ENCODE measurements at places on chromosomes 7 and 10. TPM values are rescaled to one million over a fixed set of nuclear protein-coding genes. Genes with fewer than 3 reads are reported as not detected.

The RELN gene
- not detected for total RNA-seq

The CH25H gene
- total RNA-seq, result 0.56 TPM

GRCh38 chr10:124065382-124066125 is 27.8 kb downstream of the CHST15 start:
- H3K27me3 ChIP-seq, result no peaks in the 10 kb centered on the region
- no peak overlapping the region for H3K27ac ChIP-seq
- H3K36me3 ChIP-seq, result no peaks in the 10 kb centered on the region
- no peak for DNase-seq
- H3K4me1 ChIP-seq, result peaks cover 17% of the 10 kb centered on the region
- no peak overlapping the region for H3K4me3 ChIP-seq

The CYP3A7 gene
- total RNA-seq, result not detected

- H3K27me3 ChIP-seq, result no peaks in the 10 kb centered on the region
- H3K4me3 ChIP-seq, result no peak overlapping the region
- no peaks in the 10 kb centered on the region for H3K4me1 ChIP-seq
- no peak for DNase-seq
These were observed 72.4 kb downstream of the NKX6-2 start for GRCh38 chr10:132713421-132714095.

GRCh38 chr7:83921271-83921940 is 272.5 kb upstream of the SEMA3E start:
- no peaks in the 10 kb centered on the region for H3K4me1 ChIP-seq
- no peak overlapping the region for H3K4me3 ChIP-seq
- no peak overlapping the region for H3K27ac ChIP-seq
- no peaks in the 10 kb centered on the region for H3K36me3 ChIP-seq
- no peaks in the 10 kb centered on the region for H3K27me3 ChIP-seq

DNA sequence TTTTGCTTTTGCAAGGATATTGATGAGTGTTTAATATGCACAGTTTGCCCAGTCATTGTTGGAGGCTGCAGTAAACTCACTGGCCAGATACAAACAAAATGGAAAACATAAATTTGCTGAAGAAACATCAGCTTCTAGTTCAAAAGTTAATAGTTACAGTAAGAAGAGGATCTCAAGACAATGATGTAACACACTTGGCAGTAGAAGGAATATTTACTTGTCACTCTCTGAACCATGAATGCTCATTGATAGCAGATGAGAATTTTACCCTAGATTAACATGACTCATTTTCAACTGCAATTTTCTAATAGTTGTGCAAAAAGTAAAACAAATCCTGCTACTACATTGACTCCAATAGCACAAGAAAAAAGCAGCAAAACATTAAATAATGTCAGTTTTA is 47.7 kb downstream of the VWC2 start:
- no peaks in the 10 kb centered on the region for H3K27me3 ChIP-seq
- no peak overlapping the region for H3K4me3 ChIP-seq
- H3K27ac ChIP-seq, result no peak overlapping the region
- no peaks in the 10 kb centered on the region for H3K36me3 ChIP-seq
- DNase-seq, result no peak

DNA sequence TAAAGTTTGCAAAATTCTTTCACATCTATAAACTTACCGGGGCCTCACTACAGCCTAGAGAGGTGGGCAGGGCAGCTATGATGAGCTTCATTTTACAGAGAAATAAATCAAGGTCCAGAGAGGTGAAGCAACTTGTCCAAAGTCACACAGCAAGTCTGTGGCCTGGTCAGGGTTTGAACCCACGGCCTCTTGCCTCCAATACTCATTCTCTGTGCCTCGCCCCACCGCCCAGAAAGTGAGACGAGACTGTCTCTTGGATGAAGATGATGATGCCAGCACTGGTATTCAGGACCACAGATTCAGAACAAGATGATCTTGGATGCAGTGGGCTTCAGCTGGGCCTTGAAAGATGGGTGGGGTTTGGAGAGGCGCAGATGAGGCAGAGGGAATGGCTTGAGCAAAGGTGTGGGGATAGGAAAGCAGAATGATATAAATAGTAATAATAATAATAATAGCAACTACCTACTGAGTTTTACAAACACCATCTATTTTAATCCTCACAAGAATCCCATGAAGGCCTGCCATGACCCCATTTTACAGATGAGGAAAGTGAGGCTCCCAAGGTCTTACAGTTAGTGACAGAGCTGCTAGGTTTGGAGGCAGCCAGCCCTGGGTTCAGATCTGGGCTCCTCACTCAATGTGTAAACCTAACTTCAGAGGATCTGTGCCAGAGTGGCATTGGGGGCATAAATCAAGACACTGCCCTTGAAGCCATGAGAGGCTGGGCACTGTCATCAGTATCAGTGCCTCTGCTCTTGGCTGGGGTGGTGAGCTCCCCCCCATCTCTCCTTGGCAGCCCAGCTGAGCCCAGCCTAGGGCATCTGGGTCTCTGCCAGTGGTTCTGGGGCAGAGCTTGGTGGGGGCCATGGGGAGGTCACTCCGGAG is 70.0 kb downstream of the NEURL1 start:
- no peak for DNase-seq
- H3K36me3 ChIP-seq, result no peaks in the 10 kb centered on the region
- H3K27me3 ChIP-seq, result no peaks in the 10 kb centered on the region
- no peaks in the 10 kb centered on the region for H3K4me1 ChIP-seq

Measured in A673 (cell line).